CD4-positive, alpha-beta T cell treated with Interleukin-4 for 4 hours (primary cell): ENCODE measurements at places on chromosomes 1 and 21.

DNA sequence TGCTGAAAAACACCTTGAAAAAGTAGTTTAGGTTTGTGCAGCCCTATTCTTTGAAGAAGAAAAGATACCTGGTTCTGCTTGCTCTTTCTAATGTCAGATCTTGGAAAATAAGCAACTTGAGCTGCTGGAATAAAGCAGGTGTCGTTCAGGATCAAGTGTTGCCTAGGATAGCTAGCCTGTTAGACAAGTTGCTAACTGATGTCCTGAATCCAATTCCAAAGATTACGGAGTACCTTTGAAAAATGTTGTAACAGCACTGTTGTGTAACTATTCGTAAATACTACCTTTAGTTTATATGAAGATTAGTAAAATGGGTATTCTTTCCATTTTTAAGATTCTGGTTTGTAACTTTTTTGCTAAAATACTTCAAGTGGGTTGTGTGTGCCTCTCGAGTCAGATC lies 151.5 kb downstream of the CLEC20A start:
- no peak for DNase-seq

GRCh38 chr1:192889082-192889481 lies 80.2 kb downstream of the RGS2 start:
- no peak for DNase-seq

- no peak for DNase-seq
Measured at GRCh38 chr1:9207086-9207485, 27.5 kb upstream of the H6PD start.

- no peak for DNase-seq
Measured at GRCh38 chr1:44425341-44426082, 20.5 kb downstream of the RNF220 start.

DNA sequence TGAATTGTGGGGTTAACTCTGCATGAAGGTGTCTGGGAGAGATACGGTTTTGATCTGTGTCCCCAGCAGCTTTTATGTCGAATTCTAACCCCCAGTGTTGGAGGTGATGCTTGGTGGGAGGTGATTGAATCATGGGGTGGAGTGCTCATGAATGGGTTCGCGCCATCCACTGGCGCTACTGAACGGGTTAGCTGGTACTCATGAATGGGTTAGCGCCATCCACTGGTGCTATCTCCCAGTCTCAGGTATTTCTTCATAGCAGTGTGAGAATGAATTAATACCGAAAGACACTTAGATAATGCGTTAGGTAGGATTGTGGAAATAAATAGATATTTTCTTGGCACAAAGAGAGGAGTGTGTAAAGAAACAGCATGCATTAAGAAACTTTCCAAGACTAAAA lies 32.9 kb upstream of the CLDN8 start:
- DNase-seq: no peak

DNA sequence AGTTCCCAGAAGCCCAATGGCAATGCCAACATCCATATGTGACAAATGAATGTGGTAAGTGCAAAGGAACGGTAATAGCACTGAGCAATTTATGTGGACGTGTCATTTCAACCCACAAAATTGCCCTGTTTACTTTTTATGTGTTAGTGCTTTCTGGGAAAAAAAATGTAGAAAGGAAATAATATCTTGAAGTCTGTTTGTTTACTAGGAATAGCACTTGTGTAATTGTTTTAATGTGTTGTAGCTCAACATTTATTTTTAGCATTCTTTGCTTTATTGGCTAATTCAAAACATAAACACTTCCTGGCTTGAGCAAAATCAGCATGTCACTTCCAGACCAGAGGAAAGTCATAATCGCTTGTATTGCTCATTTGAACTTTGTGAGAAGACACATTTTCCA lies 224.8 kb upstream of the KCNK2 start:
- DNase-seq: no peak

DNA sequence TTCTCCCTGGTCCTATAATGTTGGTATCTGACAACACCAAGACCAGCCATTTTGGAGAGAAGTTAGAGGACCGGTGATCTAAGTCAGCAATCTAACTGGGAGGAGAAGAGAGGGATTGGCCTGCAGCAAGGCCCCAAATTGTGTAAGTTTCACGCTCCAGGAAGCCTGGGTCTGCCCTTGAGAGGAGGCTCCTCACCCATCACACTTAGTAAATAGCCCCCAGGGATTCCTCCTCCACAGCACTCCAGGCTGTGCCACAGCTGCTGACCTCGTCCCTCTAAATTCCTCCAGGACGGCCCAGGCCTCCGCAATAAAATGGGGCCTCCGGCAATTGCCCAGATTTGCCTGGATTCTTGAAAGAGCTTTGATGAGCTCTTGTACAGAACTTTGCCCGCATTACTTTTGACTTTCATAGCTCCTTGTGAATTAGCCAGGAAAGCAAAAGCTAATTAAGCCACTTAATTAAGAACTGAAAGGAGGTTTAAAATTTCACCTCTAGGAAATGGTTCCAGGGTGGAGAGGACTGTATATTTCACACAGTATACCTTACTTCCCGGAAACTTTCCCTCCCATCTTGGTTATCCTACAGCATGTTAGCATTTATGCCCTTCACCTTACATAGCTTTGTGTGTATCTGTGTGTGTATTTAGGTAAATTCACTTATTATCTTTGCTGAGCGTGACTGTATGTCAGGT lies 90.5 kb downstream of the LAMC2 start:
- no peak for DNase-seq

GRCh38 chr1:89734442-89734841 lies 86.4 kb upstream of the LRRC8D start:
- no peak for DNase-seq

DNA sequence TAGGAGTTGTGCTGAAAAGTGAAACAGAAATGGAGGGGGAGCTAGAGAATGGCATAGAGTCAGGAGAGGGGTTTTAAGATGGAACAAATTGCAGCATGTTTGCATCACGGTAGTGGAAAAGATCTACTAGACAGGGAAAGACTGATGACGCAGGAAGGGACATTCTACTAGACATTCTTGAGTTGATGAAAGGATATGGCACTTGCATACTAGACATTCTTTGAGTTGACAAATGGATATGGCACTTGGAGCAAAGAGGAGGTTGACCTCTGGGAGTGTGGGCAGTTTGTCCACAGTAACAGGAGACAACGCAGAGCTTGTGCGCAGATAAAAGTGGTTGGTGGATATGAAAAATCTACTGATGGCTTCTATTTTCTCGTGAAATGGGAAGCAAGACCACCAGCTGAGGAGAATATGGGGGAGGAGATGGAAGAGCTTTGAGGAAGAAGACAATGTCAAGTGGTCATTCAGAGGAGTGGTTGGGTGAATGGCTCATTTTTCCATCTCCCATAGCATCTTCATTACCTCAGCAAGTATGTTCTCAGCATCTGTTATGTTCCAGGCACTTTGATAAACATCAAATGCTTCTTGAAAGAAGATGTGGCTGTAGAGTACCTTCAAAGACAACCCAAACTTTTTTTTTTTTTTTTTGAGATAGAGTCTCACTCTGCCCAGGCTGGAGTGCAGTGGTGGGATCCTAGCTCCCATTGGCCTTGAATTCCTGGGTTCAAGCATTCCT lies 2.4 kb upstream of the CTPS1 start:
- DNase-seq: no peak

- no peak for DNase-seq
Measured at GRCh38 chr1:21652937-21653743, 16.0 kb downstream of the RAP1GAP start.

- DNase-seq: no peak
Measured at GRCh38 chr21:45570071-45570470, 27.8 kb upstream of the SLC19A1 start.

DNA sequence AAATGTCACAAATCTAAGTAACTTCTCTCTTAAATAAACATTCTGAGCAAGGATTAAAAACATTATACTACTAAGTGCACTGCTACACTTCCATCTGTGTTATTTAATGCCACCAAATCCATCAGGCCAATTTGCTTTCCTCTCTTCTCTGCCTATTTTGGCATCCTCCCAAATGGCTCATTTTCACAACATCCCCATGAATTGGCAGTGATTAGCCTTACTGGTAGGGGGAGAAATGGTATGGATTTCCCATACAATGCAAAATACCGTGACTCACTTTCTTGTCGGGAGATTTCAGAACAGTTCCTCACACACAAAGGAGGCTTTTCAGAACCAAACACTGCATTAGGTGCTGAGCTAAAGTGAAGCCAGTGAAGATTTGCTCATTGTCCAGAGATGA lies 195.7 kb downstream of the MIS18A start:
- DNase-seq: no peak

GRCh38 chr21:26513212-26513611 lies 59.9 kb downstream of the CYYR1 start:
- DNase-seq: no peak

DNA sequence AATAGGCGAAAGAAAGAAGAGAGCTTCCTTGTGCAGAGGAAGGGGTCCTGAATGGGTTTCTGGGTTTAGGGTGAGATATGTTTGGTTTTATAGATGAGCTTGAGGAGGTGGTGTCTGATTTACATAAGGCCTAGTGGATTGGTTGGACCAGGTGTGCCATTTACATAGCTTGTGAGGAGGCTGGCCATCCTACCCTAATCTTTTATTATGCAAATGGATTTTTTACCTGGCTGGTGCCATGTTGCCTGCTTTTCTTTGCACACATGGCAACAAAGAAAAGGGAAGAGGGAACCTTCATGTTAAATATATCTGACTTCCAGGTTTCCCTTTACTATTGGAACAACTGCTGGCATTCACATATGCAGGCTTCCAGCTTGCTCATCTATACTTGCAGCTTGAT lies 585.3 kb downstream of the PTPRU start:
- no peak for DNase-seq

GRCh38 chr1:9084906-9085305 lies 15.5 kb upstream of the SLC2A5 start:
- no peak for DNase-seq

- no peak for DNase-seq
Measured at GRCh38 chr21:20822666-20823065, 175.5 kb upstream of the NCAM2 start.

- DNase-seq: no peak
Measured at GRCh38 chr1:16334655-16335340, 17.5 kb downstream of the FBXO42 start.

GRCh38 chr21:46172863-46173528 lies 11.3 kb downstream of the SPATC1L start:
- no peak for DNase-seq

- no peak for DNase-seq
Measured at GRCh38 chr1:84928979-84929378, 36.0 kb upstream of the LPAR3 start.

DNA sequence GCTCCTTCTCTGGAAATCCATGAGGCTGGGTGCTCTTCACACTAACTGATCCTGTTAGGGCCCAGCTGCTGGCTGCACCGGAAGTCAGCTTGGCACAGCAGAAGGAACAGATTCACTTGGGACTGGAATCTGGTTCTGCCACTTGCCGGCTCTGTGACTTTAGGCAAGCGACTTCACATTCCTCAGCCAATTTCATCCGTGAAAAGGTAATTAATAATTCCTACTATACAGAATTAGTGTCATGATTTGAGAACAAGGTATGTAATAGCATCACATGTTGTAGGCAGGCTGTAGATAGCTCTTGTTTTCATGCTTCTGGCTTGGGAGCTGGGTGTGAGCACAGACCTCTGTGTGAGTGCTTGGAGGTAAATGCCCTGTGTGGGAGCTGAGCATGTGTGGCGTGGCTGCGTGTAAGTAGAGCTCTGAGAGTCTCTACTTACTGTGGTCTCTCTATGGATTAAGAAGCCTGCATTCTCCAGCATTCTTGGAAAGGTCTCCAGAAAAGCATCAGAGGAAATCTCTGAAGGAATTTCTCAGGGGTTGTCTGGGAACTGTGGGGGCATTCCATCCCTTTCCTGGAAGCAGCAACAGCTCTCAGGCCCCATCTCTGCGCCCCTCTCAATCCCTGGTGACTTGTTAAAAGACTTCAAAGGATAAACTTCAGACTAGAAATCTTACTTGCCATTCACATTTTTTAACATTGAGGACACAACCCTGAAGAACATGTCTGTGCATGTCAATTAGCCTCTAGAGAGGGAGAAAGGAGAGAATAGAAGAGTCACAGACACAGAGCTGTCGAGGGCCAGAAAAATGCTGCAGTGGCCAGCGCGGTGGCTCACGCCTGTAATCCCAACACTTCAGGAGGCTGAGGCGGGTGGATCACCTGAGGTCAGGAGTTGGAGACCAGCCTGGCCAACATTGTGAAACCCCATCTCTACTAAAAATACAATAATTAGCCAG lies 47.7 kb upstream of the PPM1J start:
- no peak for DNase-seq

DNA sequence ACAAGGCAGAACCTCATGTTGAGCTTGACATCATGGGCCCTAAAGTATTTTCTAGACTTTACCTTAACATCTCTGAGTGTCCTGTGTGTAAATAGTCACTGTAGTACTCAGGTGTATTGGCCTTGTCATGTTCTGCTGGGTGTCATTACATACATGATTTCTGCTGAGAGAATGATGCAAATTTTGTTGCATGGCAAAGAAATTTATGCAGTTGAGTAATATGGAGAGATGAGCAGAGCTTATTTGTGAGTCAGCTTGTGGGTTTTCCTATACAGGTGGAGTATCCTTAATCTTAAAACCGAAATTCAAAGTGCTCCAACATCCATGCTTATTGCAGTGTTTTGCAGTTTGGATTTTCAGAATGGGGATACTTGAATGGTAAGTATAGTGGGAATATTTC lies 36.6 kb downstream of the RGL1 start:
- DNase-seq: no peak

DNA sequence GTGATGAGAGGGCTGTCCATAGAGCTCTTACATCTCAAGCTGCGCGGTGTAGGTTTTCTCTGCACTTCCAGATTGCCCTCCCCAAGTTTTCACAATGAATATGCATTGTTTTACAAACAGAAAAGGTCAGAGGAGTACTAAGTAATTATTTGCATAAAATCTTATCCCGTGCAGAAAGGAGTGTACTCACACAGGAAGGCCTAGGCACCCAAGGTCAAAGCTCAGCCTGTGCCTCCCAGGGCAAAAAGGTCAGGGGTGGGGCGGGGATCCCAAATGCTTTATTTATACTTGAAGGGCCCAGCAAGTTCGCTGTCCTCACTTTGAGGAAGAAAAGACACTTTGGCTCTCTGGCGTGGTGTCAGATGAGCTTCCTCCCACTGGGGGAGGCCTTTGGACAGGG lies 10.3 kb upstream of the KCNE1 start:
- DNase-seq: peak; percentile 7

GRCh38 chr1:115130786-115131185 lies 41.5 kb upstream of the TSPAN2 start:
- no peak for DNase-seq

- DNase-seq: no peak
Measured at GRCh38 chr1:67853704-67854103, 20.4 kb upstream of the GNG12 start.
